ENCODE measurements at places on chromosomes 7 and 10.

GRCh38 chr10:90288391-90288933, 569.4 kb downstream of the HTR7 start:
- DNase-seq = no peak

DNA sequence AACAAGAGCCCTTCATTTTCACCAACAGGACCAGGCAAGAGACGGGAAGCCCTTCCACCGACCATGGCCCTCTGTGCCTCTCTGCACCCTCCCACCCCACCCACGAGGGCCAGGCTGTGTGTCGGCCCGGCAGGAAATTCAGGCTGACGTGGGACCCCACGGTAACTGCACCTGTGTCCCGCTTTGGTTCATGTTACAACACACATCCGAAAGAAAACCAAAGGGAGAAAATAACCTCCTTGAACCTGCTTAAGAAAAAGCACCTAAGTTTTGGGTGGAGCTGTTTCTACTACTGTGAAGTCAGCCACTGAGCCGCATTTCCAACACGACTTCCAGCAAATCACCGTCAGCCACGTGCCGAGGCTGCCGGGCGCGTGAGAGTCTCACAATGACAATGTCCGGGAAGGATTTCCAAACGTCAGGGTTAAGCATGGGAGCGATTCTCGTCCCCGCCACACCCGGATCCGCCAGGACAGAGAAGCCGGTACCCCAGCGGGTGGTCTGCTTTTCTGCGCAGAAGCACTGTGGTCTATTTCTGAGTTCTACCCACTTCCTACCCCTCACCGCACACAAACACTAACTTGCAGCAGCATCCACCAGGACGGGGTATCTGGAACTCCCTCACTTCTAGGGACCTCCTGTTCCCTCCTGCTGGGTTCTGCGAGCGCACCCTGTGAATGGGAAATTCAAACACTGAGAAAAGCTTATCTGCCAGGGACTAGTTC, 36.6 kb downstream of the AMZ1 start:
- no peak for DNase-seq

- no peak for DNase-seq
These were observed 4.8 kb downstream of the IDI1 start for GRCh38 chr10:1044146-1044545.

- no peak for DNase-seq
These were observed 30.5 kb upstream of the CHST3 start for GRCh38 chr10:71933651-71934050.

- DNase-seq = no peak
These were observed 192.2 kb upstream of the RHOBTB1 start for GRCh38 chr10:61136139-61136538.

GRCh38 chr7:19143881-19144574, 1.2 kb downstream of the FERD3L start:
- no peak for DNase-seq

DNA sequence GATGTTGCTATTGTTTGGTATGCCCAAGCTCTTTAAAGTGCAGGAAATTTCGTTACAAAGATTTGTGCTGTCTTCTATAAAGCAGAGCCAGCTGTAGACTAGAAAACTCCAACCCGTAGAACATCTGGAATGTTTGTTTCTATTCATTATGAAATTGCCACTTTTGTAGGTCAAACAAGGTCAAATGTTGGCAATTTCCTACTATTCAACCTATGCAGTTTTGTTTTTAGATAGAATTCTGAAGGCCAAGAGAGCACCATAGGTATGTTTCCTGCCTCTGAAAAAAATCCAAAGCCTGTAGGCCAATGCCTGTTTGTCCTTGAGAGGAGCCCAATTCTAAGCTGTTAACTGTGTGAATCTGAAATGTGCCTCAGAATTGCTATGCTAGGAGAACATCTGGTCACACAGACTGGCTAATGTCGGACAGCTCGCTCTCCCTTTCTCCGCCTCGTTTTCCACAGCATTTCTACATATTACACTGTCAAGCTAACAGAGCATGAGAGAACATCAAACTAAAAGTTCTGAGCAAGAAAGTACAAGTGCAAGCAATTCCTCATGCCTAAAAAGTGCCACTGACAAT, 267.2 kb upstream of the LRGUK start:
- DNase-seq = no peak

- DNase-seq = no peak
These were observed 35.7 kb downstream of the SLIT1 start for GRCh38 chr10:97150013-97150595.

GRCh38 chr7:27156916-27157701, 634 bp upstream of the HOXA7 start:
- no peak for DNase-seq

- DNase-seq = no peak
These were observed 901.9 kb downstream of the LRMDA start for GRCh38 chr10:76333326-76333725.

DNA sequence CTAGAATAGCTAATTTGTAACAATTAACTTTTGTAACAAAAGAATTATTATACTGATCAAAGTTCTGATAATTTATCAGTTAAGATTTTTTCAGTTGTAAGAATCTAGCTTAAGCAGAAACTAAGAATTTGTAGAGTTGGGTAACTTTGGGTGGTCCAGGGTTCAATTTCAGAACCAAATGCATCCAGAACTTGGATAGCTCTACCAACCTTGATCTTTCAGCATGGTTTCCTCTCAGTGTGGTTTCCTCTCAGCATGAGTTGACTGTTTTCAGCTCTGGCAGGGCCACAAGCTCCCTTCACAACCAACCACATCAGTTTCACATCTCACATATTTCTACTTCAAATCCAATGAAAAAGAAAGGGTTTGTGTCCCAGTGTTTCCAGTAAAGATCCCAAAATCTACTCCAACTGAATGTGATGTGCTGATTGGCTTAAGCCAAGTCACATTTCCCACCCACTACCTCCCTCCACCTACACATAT, 3.3 kb upstream of the FAS start:
- no peak for DNase-seq

- no peak for DNase-seq
These were observed 107.0 kb downstream of the HIP1 start for GRCh38 chr7:75631711-75632110.

GRCh38 chr7:64562256-64562625, 630 bp downstream of the ZNF680 start:
- peak; percentile 22 for DNase-seq

GRCh38 chr7:130593033-130593432, 75.5 kb downstream of the COPG2 start:
- no peak for DNase-seq

GRCh38 chr7:151918510-151918843, 37.8 kb upstream of the GALNTL5 start:
- DNase-seq = no peak

DNA sequence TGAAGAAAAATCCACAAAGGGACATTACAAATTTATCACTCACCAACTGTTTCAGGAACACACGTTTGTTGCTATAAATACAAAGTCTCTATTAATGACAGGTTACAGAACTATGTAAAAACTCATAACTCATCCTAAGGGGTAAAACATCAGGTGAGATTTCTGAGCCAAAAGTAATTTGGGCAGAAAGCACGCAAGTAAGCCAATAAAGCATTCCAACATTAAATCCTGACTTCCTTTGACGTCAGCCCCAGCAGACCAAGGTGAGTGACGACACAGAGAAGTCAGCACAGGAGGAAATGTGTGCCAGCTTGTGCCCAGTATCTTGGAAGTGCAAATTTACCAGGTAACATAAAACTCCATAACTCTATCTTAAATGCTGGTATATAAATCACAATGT, 45.7 kb downstream of the IMMP2L start:
- no peak for DNase-seq

GRCh38 chr10:4546500-4546899, 279.5 kb upstream of the AKR1E2 start:
- no peak for DNase-seq

GRCh38 chr10:89209718-89210117, 2.6 kb upstream of the CH25H start:
- no peak for DNase-seq

DNA sequence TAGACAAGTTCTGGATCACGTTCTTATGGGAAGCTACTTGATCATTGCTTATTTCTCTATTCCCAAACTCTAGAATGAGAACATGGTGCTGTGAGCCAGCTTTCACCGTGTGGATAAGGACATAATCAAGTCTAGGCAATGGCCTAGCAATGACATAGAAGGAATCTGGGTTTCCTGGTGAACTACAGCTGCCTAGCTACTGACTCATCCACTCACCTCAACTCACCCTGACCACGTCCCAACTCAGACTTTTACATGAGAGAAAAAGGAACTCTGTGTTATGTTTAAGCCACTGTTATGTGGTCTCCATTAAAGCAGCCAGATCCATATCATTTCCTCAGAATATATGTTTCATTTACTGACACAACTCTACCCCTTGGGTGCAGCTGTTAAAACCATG, 18.8 kb upstream of the MET start:
- no peak for DNase-seq

DNA sequence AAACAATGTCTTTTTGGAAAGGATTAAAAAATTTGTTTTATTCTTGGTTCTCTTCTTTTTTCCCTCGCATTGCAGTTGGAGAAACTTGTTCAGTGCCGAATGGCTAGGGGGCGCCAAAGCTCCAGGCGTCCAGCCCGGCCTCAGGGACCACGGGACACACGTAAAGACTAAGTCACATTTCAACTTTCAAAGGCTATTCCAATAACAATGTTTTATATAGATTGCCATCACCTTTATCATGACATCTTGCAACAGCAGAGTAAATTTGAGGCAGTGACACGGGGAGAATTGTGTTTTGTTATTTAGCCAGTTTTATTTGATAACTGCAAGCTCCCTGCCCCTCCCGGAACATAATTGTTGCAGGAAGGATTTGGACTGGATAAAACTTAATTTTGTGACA, 2.2 kb upstream of the IGFBP3 start:
- peak; percentile 55 for DNase-seq

Measured in CD4-positive, alpha-beta T cell treated with Interleukin-1 beta for 1 hour (primary cell).